HS-27A (cell line): ENCODE measurements at places on chromosomes 5 and 9.

DNA sequence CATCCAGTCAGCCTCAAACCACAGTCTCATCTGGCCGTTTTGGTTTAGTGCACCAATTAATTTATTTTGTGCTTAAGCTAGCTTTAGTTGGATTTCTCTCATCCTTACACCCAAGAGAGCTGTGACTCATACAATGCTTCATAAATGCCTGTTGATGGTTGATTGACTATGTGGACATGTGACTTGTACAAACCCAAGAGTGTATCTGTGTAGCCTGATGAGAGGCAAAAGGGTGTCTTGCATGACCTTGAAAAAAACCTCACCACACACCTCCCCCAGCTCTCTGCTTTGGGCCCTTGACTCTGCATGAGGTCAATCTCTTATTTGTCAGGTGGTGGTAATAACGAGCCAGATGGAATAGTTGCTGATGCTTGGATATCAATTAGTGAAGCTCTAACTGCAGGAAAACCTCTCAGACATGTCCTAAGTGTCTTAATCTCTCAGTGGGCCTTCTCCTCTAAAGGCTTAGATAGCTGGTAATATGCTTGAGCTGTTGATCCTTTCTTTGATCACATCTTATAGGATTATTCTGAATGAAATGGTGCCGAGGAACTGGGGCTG, 10.6 kb upstream of the GLRA1 start:
- no peak for DNase-seq

- DNase-seq, result no peak
Observed at GRCh38 chr9:120413121-120414048, 166.6 kb downstream of the CDK5RAP2 start.

DNA sequence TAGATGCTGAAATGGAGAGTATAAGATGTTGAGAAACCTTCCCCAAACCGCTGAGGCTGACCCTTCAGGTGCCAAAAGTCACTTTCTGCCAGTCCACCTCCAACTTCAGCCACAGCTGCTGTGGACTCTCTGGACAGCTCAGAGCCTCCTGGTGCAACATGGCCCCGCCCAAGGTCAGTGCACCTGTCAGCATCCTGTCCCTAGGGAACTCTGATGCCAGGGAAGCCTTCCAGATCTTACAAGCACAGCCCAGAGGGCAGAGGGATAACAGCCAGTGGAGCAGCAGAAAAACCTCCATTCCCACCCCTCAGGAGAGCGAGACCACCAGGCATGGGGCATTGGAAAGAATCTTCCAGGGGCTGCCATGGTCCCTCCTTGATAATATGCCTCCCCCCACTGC, 10.5 kb upstream of the PTGES2 start:
- DNase-seq, result no peak

DNA sequence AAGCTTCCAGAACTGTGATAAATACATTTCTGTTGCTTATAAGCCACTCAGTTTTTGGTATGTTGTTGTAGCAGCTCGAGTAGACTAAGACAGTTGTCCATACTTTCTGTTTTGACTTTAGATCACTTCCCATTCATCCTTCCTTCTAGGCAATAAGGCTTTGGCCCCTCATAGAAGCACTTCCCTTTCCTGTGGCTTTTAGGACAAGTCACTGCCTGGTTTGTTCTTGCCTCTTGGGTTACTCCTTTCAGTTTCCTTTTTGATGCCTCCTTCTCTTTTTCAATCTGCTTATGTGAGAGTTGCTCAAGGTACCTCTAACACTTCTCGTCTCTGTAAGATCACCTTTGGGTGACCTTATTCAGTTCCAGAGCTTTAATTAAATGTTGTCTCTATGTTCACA, 72.4 kb upstream of the NTRK2 start:
- no peak for DNase-seq

- no peak for DNase-seq
Observed at GRCh38 chr9:121676926-121677325, 25.5 kb downstream of the DAB2IP start.

DNA sequence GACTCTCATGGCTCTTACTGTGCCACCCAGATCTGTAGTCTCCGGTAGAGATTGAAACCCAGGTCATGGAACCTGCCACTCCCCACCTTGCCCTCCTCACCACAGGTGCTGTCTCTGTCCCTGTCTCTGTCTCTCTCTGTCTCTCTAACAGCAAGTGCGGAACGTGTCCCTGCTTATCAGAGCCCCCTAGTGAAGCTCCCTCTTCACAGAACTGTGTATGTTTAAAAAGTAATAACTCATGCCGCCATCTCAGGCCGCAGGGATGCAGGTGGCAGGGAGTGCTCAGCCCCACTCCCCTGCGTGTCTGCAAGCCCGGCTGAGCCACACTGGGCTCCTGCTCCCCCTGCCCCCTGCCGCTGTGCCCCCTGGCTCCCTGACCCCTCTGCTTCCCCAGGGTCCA, 43.8 kb downstream of the UNC5A start:
- no peak for DNase-seq

DNA sequence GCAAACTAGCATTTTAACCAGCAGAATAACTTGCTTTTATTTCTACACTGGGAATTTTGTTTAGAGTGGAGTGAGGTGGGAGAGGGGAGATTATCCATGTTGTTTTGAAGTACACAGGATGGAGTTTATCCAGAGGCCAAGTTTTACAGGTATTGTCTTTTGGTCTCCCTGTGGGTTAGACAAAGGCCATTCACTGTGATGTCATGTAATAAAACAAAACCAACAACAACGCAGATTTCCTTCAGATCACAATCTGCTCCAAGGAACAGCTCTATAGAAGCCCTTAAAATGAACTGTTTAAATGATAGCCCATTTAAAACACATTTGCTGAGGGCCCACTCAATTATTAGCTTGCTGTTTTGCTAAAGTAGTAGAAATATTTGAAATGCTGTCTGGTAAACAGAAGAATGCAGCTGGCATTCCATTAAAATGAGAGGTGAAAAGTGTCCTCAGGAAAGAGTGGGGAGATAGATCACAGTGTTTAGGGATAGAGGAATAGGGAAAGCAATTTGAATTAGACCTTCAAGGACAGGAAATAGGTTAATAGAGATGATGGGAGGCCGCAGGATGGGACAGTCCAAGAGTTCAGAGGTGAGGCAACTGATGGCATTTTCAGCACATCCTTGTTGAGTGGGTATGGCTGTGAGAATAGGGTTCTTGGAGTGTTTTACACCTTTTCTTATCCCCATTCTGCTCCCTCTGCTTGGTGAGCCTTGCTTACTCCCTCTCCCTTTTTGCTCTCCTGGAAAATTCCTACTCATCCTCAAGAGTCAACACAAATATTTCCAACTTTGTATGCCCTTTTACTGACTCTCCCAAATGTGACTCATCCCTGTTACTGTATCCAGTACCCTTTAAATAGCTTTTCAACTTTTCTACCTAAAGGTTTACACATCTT, 140.1 kb upstream of the NR3C1 start:
- no peak for DNase-seq

GRCh38 chr5:56377573-56377972, 144.4 kb upstream of the ANKRD55 start:
- no peak for DNase-seq
